ENCODE measurements at places on chromosomes 7 and 10.

DNA sequence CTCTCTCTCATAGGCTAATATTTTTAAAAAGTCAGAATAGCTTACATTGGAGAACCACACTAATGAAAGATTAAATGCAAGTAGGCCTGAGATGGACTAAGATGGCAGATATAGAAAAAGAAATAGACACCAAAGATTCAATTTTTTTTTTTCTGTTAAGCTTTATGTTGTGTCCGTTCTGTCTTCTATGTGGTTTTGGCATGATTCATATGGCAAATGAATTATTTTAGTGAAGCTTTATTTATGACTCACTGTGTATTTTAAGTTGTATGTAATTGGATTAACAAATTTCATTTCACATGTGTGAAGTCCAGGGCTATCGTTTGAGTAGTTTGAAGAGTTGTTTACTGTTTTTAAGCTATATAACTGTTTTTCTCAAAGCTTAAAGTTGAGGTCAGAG is 214.8 kb downstream of the CAMK1D start:
- no peak for DNase-seq

DNA sequence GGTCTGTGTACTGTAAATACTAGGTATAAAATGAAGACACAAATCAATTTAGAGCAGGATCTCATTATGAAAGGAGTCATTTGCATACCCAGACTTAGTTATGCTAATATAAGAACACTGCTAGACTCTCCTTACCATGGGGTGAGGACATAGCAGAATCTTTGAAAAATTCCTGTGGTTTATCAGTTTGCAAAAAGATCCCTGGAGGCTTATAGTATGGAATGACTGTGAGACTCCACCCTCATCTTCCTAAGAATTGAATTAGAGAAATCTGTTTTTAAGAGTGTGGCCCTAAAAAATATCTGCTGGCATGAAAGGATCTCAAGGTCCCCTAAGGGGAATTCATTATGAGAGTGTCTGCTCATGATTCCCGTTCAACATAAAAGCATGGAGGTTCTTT is 63.2 kb downstream of the WNT2 start:
- no peak for DNase-seq

DNA sequence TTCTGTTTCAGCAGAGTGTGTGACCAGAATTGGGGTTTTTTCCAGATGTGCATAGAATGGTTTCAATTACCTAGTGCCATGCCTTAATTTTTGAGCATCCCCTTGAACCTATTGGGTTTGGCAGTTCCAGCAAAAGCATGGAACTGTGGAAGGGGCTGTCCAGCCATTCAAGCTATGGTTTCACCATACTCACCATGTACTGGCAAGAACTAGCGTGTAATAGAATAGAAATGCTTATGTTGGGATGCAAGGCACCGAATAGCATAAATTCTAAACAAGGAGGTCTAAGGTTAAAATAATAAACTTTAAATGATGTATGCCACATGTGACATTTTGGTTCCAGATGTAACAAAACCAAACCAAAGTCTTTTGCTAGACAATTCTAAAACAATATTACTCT is 91.4 kb downstream of the MTERF1 start:
- DNase-seq = no peak

DNA sequence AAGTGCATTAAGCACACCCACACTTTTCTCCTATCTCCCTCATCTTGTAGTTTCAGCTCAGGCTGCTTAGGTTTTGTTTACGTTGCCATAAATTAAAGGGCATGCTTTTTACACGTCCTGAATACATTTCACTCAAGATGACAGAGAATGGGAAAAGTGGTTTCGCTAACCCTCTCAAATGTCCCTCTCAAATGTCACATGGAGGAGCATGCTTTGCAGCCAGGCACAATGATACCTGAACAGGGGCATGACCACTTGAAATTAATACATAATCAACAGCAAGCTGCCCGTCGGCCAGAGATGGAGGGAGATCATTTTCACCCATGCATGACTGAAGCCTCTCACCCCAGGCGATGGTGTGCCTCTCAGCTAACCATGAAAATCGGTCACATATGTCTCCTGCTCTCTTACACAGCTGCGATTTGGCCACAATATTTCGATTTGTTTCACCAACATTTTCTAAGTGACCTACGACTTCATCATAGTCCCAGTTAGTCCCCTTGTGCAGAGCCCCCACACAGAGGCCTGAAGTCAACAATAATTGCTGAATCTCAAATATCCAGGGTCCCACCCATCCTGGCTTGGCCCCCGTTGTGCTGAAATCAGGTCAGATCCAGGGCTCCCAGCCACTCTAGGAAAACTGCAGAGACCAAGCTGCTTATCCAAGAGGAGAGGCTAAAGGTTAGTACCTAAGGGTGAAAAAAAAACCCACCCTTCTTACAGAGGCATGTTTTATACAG is 373.9 kb upstream of the NFE2L3 start:
- no peak for DNase-seq

DNA sequence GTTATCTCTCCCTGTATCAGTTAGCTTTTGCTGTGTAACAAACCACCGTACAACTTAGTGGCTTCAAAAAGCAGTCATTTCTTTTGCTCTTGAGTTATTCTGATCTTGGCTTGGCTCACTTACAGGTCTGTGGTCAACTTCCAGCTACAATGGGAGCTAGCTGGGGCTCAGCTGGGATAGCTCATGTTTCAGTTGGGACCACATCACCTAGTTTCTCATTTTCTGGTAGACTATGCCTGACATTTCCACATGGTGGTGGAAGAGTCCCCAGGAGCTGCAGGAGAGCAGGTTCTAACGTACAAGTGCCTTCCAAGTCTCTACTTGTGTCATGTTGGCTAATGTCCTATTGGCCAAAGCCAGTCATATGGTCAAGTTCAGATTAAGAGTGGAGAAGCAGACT is 25.8 kb upstream of the PIP4K2A start:
- no peak for DNase-seq

DNA sequence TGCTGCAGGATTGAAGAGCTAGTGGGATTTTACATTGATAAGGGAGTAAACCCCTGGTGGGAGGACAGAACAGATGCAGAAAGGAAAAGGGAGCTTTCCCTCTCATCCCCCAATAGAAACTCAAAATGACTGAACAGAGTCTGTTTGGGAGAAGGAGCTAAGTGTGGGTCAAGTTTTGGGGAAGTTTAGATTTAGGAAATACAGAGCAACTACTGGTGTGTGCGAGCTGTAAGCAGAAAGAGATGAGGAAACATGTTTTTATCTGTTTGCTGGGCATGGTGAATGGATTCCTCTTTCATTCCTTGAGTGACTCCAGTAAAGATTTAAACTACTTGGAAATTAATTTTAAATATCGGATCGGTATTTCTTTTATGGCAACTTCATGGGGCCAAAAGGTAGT is 132.7 kb downstream of the AOAH start:
- no peak for DNase-seq

DNA sequence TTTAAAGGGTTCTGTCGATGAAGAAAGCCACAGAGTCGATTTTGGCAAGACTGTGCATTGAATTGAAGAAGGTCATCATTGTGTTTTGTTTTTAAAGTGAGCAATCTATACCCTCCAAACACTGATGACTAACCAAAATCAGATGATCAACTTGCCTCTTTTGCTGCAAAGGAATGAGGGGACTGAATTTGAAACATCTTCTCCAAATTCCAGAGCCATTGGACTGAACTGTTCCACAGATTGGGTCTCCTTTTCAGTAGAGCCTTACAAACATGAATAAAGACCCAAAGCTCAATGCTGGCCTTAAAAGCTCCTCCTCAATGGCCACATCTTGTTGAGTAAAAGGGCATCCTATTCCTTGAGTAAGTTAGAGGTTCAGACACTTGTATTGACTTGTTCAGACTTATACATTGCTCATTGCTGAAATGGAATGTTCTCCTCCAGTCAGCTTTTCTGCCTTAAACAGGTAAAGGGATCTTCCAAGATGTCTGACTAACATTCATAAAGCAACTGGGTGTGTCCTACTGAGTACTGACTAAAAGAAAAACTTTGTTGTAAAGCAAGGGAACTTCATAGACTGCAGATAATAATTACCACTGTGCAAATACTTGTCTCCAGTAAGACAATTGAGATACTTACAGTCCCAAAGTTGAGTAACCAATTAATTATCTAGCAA is 630.6 kb downstream of the KCNMA1 start:
- DNase-seq = no peak

DNA sequence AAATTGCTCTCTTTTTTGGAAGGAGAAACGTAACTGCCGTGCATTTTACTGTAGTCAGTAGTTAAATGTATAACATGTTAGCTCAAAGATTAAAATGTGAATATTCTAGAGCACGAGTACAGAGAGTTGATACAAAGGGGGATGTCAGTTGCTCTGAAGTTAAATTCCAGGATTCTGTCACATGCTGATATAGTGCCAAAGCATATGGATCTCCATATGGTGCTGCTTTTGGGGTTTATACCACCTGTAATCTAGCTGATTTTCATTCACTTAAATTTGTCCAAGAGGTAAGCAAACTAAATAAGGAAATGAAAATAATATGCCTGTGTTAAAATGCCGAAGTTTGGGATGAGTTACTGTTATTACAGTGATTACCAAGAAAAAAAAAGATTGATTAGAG is 298.6 kb downstream of the EXOC4 start:
- no peak for DNase-seq

- DNase-seq = peak; percentile 29
Observed at GRCh38 chr10:27743012-27743876, 2.4 kb downstream of the MKX start.

Measured in GM20000 (cell line).